Tibial nerve (tissue), 4 donors: ENCODE measurements at places on chromosomes 16 and 17.

GRCh38 chr16:1538804-1539520, 5.5 kb downstream of the TMEM204 start:
- DNase-seq = no peak

GRCh38 chr16:15581127-15581815, 61.7 kb downstream of the MARF1 start:
- DNase-seq = no peak

DNA sequence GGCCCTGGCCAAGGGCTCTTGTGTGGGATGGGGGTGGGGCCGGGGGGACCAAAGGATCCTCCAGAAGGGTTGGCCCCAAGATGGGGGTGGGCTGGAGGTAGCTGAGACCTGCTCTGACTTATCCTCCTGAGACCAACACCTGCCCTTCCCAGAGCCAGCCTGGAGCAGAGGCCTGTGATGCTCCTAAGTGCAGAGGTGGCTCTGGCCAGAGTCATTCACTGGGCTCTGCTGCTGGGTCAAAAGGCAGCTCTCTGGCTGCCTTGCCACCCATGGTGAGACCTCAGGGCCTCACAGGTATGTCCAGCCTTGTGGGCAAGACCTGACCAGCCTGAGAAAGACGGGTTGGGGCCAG, 393 bp downstream of the SERPINF2 start:
- DNase-seq = no peak

GRCh38 chr17:34579979-34580684, 750 bp downstream of the TMEM132E start:
- no peak for DNase-seq

DNA sequence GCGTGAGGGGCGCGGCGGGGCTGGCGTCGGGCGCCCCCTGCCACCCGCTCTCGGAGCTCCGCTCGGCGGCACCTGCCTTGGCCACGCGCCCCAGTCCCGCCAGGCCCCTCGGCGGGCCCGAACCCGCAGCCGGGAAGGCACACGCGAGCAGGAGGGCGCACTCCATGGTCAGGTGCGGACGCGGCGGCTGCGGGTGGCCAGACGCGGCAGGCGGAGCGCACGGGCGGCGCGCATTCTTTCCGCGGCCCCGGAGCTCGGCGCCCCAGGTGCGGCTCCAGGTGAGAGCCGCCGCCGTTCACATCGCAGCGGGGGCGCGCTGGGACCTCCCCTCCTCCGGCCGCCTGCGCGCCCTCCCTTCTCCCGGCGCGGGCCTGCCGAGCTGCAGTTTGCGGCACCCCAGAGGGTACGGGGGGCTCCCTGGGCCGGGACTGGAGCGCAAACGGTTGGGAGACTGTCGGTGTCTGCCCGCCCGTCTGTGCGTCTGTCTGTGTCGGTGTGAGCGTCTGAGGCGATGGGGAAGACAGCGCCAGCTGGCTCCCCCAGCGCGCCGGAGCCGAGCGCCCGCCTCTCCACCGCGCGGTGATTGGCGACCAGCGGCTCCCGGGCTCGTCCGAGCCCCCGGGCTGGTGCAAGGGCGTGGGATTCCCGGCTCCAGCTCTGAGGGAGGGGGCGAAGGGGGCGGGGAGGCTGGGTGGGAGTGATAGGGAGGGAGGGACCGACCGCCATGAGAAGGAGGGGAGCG, at the start of gene ADAMTS18:
Gene ADAMTS18, minus strand, starts transcription at position 505 of the 742 bp plus-strand sequence. Its CDS starts 339 bp downstream, at position 166.
- DNase-seq = no peak

GRCh38 chr16:5032748-5033167, 977 bp downstream of the NAGPA start:
- no peak for DNase-seq
